ENCODE measurements at places on chromosomes 1 and 21.
A peak's percentile ranks its signal among the peaks of the same experiment; 100 is the strongest.

- DNase-seq: no peak
Measured at GRCh38 chr1:89547563-89548116, 23.0 kb downstream of the LRRC8B start.

GRCh38 chr1:113751516-113751915 is 7.8 kb downstream of the PHTF1 start:
- no peak for DNase-seq

DNA sequence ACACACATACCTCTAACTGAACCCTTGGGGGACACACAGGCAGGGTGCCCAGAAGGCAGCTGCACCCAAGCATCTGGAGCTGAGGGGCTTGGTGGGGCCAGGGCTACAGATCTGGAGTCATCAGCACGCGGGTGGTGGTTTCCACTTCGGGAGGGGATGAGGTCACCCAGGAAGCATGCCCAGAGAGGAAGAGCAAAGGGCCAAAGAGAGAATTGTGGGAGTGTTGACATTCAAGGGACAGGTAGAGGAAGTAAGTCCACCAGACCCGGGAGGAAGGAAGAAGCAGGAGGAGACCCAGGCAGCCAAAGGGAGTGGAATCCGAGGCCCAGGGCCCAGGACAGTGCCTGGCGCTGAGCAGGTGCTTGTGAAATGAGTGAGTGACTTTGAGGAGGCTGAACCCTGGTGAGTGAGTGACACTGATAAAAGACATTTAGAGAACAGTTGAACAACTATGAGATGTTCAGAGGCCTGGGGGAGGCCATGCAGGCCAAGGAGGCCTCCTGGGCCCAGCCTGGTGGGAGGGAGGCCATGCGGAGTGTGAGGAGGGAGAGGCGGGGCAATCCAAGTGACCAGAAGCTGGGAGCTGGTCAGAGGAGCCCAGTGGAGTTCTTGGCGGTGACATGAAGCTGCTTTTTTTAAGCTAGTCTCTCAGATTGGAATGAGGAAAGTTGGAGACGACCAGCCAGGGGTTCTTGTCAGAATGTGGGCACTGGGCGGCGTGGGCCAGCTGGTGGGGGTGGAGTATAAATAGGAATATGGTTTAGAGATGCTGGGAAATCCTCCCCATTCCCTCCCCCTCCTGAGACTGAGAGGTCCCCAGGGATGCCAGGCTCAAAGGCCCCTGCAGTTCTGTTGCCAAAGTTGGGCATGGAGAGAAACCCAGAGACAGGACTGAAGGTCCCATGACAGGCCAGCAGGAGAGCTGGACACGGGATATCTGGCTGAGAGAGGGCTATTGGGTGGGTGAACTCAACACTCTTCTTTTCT is 7.9 kb downstream of the CDK18 start:
- no peak for DNase-seq

- no peak for DNase-seq
Measured at GRCh38 chr1:172321451-172321850, 99.0 kb upstream of the C1orf105 start.

DNA sequence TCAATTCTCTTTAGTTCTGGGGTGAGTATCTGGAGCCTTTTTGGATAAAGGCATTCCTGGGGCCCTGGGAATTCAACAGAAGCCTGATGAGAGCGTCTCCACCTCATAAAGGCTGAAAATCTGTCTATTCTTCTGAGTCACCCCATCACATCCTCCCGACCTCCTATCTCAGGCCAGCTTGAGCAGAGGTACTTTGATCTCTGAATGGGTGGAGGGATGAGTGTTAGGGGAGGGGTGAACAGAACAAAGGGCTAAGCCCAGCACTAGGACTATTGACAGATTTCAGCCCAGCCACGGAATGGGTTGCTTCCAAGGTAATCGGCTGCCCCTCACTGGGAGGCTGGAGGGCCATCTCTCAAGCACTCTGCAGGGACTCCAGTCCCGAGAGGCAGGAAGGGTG is 2.5 kb upstream of the MYBPH start:
- no peak for DNase-seq

GRCh38 chr1:46333300-46334029 is 7.1 kb upstream of the NSUN4 start:
- peak; percentile 34 for DNase-seq

GRCh38 chr1:190429932-190430331 is 47.7 kb downstream of the BRINP3 start:
- DNase-seq: no peak

DNA sequence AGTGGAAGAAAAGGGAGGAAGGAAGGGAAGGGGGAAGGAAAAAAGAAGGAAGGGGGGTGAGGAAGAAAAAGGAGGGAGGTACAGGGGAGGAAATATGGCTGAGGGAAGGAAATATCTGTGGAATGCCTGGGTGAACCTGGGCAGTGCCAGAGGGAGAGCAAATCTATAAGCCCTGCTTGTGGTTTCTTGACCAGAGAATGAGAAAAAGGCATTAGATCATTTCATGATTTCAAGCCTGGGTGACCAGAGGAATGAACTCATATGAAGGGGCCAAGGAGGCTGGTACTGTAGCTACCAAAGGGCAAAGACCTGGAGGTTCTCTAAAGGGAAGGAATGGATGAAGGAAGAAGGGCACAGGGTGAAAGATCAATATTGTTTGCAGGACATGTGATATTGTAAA is 31.4 kb downstream of the GNG12 start:
- DNase-seq: no peak

DNA sequence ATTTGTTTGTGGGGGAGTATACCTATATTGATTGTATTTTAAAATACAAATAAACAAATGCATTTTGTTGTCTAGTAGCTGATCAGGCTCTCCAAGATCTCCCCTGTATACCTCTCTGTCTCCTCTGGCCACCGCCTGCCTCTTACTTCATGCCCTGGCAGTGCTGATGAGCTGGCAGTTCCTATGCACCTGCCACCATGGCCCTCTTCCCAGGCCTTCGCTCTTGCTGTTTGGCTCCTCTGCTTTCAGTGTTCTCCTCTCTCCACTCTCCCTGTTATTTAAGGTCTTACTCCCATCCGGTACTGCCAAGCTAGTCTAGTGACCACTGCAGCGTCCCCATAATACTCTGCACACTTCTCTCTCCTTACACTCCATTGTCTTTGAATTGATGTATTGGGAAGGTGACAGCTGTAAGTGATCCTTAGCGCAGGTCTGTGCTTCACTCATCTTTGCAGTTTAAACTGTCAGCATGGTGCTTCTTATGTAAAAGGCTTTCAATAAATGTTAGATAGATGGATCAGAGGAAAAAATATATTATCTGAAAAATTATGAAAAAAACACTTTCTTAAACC is 88.1 kb upstream of the ATP1A1 start:
- no peak for DNase-seq

DNA sequence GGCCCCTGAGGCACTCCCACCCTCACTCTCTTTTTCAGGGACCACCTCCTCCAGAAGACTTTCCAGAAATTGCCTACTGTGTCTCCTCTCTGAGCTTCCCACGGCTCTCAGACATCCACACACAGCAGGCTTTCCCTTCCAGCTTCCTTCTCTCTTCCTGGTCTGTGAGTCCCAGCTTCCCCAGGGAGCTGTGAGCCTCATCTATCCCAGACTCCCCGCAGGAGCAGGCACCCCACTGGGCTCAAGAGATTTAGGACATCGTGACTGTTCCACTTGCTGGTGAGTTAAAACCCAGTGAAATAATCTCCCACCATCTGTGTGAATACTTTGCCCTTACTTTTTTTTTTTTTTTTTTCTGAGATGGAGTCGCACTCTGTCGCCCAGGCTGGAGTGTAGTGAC is 22.0 kb upstream of the PRELP start:
- DNase-seq: no peak

DNA sequence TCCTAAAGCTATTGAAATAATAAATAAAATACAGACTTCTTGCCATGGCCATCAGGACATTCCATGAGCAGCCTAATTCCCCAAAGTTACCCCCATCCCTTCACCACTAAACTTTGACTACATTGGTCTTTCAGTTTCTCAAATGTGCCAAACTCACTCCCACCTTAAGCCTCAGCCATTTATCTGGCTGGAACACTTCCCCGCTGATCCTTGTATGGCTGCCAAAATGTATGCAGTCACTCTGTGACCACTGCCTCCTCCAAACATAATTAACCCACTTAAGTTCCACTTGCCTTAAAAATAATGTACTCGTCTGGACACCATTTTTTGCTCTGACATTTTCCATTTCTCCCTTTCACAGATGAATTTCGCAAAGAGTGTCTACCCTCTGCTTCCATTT is 407.4 kb downstream of the NTNG1 start:
- DNase-seq: no peak

GRCh38 chr1:101540161-101540560 is 303.3 kb downstream of the S1PR1 start:
- DNase-seq: no peak

GRCh38 chr21:45172420-45172819 is 98.0 kb downstream of the ADARB1 start:
- DNase-seq: no peak

- no peak for DNase-seq
Measured at GRCh38 chr21:19844334-19844733, 1153.9 kb upstream of the NCAM2 start.

GRCh38 chr1:59015708-59016107 is 231.9 kb upstream of the JUN start:
- DNase-seq: no peak

- DNase-seq: no peak
Measured at GRCh38 chr1:165675794-165676193, 22.6 kb downstream of the ALDH9A1 start.

GRCh38 chr1:206479183-206480125 is 9.2 kb downstream of the IKBKE start:
- DNase-seq: peak; percentile 81

DNA sequence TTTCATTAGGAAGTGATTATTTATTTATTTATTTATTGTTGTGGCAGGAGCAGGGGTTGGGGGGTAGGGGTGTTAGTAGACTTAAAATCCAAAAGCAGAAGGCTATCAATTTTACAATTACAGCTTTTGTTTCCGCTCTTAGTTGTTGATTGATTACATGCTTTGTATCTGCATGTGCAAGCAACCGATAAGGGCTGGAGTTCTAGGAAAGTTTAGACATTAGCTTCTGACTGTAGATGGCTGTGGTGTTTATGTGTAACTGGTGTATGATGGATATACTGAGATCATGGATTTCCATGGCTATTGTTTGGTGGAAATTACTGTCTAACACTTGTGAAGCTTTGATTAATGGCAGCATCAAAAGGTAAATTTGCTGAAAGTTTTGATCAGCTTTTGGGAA is 2.8 kb downstream of the ST6GALNAC5 start:
- DNase-seq: no peak

DNA sequence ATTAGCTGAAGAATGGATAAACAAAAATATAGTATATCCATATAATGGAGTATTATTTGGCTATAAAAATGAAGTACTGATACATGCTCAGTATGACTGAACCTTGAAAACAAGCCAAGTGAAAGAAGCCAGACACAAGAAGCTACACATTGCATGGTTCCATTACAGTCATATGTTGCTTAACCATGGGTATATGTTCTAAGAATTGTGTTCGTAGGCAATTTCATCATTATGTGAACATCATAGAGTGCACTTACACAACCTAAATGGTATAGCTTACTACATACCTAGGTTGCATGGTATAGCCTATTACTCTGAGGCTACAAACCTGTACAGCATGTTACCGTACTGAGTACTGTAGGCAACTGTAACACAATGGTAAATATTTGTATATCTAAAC is 28.6 kb upstream of the FCAMR start:
- DNase-seq: no peak

DNA sequence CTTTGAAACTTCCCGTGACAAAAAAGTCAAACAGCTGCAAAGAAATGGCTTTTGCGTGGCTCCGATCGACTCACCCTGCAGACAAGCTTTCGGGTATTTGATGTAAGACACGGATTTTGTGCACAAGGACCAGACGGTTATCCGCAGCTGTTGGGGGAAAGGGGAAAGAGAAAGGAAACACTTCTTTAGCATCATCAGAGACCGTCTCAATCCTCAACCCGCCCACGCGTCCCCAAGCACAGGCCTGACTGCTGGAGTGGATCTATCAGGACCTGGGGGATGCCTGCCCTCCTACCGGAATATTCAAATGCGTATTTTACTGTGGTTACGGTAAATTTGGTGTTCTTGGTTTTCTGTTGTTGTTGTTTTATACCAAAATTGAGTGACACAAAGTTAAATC is 11.2 kb downstream of the WRAP73 start:
- no peak for DNase-seq

DNA sequence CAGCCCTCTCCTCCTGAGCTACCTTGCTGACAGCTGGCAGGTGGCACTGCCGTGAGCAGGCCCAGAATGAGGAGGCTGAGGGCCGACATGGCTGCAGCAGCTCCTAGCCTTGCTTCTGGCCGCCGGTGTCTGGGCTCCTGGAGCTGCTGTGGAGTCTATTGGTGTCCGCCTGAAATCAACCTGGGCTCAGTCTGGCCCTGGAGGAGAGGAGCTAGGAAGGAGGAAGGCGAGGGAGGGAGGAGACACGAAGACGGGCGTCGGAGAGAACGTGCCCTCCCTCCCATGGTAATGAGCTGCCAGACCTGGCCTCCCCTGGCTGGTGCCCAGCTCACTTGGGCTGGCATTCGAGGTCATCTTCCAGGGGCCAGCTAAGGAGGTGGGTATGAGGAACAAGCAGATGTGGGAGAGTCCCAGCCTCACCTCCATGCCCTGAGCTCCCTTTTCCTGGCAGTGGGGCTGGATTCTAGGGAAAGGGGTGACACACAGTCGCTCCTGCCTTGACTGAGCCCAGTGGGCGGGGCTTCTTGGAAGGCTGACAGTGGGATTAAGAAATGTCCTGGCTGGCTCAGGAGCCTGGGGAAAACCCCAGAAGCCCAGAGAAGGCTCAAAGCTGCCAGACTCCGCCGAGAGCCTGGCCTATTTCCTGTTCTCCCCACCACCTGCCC is at the start of gene PDZK1IP1:
TSS of gene PDZK1IP1 (minus strand) at position 193 of the 665 bp plus-strand sequence. CDS start at position 89, 104 bp downstream.
- no peak for DNase-seq

DNA sequence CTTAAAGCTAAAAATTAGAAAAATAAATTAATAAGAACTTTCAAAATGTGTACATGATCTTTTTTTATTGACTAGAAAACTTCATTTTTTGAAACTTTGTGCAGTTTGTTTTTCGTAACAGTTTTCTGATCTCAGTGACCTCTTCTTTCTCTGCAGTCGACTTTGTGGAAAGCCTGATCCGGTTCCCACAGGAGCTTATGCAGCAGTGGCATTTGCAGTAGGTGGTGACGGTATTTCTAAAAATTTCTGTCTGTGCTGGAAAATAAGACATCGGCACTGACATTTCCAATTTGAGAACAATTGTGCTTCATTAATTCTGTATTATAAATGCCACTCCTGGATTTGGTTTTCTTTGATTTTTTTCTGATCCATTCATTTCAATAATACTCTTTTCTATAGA is 68.8 kb downstream of the CLDN17 start:
- no peak for DNase-seq

DNA sequence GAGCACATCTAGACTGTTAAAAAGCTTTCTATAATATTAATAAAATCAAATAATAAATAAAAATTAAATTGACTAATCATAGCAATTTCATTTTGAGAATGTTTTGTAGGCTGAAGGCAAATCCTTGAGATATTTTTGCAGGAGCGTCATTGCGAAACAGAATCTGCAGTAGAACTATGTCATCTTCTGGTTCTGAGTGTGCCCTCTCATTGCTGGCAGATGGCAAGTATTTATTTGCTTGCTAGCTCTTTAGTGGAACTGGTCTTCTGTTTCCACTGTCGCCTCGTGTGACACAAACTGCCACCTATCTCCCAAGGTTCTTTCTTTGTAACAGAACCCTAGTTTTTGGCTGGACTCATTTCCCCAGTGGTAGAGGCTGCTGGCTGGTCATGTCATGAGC is 19.0 kb upstream of the IRF2BP2 start:
- no peak for DNase-seq

All from H1 (cell line).